ENCODE measurements at places on chromosomes 12 and 14.

DNA sequence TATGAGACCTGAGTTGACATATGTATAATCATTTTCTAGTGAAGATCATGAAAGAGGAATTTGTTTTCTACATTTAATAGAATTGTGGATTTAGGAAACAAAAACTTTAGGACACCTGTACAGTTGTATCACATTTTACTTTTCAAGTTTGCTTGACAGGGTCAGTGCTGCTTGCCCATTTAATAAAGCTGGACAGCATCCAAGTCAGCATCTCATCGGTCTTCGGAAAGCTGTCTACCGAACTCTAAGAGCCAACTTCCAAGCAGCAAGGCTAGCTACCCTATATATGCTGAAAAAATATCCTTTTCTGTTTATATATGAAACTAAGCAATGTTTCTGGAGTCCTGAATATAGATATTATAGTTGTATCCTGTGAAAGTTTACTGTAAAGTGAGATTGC, 52.3 kb downstream of the VEZT start:
- DNase-seq, result no peak

GRCh38 chr12:100675432-100675831, 101.9 kb downstream of the GAS2L3 start:
- DNase-seq, result peak; percentile 26

DNA sequence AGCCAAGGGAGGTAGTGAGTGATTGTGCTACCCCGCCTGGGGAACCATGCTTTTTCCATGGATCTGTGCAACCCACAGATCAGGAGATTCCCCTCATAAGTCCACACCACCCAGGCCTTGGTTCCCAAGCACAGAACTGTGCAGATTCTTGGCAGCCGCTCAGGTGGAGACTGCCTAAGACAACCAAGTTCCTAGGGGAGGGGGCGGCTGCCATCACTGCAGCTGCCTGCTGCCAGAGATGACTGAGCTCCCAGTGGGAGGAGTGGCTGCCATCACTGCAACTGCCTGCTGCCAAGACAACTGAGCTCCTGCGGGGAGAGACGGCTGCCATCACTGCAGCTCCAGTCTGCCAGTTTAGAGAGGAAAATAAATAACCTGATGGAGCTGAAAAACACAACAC, 138.3 kb upstream of the GARIN2 start:
- no peak for DNase-seq

- DNase-seq, result no peak
Observed at GRCh38 chr14:102363182-102363943, 622 bp downstream of the TECPR2 start.

DNA sequence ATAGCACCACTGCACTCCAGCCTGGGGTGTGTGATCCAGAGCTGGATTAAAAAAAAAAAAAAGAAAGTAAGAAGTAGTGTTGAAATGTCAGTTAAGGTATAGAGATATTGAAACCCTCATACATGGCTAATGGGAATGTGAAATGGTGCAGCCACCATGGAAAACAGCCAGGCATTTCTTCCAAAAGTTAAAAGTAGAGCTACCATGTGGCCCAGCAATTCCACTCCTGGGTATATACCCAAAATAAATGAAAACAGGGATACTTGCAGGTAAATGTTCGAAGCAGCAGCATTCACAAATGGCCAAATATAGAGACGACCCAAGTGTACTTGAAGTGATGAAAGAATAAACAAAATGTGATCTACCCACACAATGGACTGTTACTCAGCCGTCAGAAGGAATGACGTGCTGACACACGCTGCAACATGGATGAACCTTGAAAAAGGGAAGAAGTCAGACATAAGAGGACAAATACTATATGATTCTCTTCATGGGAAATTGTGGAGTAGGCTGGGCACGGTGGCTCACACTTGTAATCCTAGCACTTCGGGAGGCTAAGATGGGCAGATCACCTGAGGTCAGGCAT, 15.2 kb downstream of the IL31 start:
- DNase-seq, result no peak

DNA sequence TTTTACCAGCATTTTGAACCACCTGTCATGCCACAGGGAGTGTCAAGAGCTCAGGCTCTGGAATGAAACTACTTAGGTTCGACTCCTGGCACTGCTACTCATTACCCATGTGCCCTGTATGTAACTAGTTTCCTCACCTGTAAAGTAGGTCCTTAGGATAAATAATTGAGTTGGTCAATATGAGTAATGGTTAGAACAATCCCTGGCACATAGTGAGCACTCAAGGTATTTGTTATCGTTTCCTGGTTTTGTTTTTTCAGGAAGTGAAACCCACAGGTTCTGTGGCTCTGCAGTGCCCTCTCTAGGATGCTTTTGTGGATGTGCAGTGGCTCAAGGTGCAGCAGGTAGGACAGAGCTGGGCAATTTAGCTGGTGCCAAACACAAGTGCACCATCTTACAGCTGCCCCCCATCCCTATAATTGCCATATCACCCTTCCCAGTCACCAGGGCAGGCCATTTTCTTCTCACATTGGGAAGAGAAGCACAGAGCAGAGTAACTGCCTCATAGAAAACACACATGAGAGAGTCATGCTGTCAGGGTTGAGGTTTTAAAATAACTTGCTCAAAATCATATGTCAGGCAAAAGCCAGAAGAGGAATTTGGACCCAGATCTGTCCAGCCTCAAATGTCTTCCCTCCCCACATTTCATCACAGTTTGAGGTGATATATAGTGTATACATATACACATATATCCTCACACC, 297.5 kb downstream of the RPAP3 start:
- peak; percentile 19 for DNase-seq

DNA sequence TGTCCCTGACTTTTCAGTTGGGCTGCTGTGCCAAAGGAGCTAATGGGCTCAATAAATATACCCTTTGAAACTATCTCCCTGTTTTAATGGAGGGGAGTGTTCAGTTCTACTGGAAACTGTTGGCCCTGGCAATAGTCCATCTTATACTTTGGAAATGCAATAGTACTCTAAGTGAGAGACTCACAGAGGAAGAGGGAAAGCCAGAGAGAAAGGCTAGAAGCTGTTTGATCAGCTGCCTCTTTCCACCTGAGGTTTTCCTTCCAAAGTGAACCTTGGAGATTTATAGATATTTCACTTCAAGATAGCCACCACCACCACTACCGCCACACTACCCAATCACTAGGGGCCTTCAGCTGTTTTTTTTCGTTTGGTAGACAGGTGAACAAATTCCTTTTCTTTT, 93.6 kb upstream of the CCDC91 start:
- no peak for DNase-seq

- DNase-seq, result no peak
Observed at GRCh38 chr12:32705783-32706182, 26.7 kb downstream of the DNM1L start.

GRCh38 chr12:22230280-22230794, 104.2 kb downstream of the ST8SIA1 start:
- no peak for DNase-seq

DNA sequence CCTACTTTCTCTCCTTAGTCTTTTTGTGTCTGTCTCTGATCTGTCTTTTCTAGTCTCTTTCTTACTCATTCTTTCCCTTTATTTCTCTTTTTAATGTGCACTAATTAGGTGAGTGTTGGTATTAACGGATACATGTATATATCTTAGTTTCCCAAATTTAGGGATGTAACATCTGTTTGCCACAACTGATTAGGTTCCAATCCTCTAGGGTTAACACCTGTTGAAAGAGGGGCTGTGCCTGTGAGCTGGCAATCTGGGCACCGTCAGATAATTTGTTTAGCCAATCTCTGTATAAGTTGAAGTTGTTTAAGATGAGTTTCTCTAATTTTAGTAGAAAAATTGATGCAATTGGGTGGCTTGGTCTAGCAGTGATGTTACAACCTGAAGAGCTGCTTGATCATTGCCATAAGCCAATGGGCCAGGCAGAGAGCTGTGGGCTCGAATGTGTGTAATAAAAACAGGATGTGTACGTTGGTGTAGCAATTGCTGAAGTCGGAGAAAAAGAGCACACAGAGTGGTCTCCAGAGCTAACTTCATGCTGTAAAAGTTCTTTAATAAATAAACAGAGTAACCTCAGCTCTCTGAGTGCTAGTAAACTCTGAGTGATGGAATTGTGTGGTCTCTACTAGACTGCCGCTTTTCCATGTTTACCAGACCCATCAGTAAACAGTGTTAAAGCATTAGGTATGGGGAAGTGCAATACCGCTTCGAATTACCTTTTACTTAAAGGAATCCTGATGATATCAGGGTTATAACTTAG, 18.3 kb upstream of the LYZ start:
- peak; percentile 54 for DNase-seq

GRCh38 chr12:65364046-65364445, 85.6 kb downstream of the MSRB3 start:
- no peak for DNase-seq

- DNase-seq, result peak; percentile 30
Observed at GRCh38 chr12:119115296-119115905, 63.3 kb upstream of the HSPB8 start.
